ENCODE measurements at places on chromosomes 1 and 21. TPM values are rescaled to one million over a fixed set of nuclear protein-coding genes. Genes with fewer than 3 reads are reported as not detected.

Gene S100A9
- 0.95 TPM for total RNA-seq

DNA sequence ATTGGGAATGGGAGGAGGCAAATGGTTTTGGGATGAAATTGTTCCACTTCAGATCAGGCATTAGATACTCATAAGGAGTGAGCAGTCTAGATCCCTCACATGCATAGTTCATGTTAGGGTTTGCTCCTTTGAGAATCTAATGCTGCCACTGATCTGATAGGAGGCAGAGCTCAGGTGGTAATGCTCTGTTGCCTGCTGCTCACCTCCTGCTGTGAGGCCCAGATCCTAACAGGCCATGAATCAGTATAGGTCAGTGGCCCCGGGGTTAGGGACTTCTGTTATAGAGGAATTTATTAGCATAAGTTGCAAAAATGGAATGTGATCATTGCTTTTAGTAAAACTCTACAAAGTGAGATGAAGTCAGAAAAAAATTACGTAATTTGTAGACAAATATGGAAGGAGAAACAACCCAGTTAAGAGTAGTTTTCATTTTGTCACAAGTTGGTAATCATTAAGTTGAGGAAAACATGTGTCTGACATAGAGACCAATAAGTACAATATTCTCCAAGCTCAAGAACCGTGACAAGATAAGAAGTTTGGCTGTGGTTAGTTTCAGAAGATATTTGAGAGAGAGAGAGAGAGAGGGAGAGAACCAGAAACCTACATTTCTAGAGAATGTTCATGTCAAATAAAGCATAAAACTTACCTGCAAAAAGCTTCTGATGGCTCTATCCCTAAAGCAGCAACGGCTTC lies 689.7 kb upstream of the PRMT6 start:
- H3K36me3 ChIP-seq: no peaks in the 10 kb centered on the region
- H3K27ac ChIP-seq: no peak overlapping the region
- no peaks in the 10 kb centered on the region for H3K4me1 ChIP-seq
- no peak for DNase-seq
- no peak overlapping the region for H3K4me3 ChIP-seq

Gene KDF1
- 26.1 TPM for total RNA-seq

- peaks cover 5% of the 10 kb centered on the region for H3K36me3 ChIP-seq
- no peaks in the 10 kb centered on the region for H3K27me3 ChIP-seq
- DNase-seq: no peak
- peak overlapping the region; percentile 4 for H3K27ac ChIP-seq
Observed at GRCh38 chr1:12649971-12650421, 6.1 kb downstream of the AADACL4 start.

DNA sequence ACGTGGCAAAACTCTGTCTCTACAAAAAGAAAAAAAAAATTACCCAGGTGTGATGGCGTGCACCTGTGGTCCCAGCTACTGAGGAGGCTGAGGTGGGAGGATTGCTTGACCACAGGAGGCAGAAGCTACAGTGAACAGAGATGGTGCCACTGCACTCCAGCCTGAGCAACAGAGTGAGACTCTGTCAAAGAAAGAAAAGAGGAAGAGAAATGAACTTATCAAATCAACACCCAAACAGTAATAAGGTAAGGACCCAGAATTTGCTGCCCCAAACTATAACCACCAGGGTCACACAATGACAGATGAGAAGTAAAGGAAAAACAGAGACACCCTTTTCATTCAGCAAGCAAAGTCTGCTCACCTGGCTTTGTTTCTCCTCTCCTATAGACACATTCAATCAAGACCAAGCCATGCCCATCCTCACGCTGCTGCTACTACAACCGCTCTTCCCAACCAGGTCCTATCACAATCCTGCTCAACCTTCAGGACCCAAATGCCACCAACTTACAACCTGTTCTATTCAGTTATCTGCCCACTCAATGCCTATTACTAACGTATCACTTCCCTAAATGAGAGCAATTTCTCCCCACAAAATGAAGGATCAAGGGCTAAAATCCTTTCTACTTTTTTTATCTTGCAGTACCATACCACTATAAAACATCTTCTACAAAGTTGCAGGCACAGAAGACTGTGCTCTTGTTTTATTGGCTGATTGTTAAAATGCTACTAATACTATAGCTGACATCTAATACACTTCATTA lies 183.5 kb downstream of the RERE start:
- H3K27me3 ChIP-seq: no peaks in the 10 kb centered on the region
- H3K36me3 ChIP-seq: peaks cover 9% of the 10 kb centered on the region
- peaks cover 43% of the 10 kb centered on the region for H3K4me1 ChIP-seq

Gene CD160
- total RNA-seq: not detected

Gene TLR5
- 3.9 TPM for total RNA-seq

DNA sequence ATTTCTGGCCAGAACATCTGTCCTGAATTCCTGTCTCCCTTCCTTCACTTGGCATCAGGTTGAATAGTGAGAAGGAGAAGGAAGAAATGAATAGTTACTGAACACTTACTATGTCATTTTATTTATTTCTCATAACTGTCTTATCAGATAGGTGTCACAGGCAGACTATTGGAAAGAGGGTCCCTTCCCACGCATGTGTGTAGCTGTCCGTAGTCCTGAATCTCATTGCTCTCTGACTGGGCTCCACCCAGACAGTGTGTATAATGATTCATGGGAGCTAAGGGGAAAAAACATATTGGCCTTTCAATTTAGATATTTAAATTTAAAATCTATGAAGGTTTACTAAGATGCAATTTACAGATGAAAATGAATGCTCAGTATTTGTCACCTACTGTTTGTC lies 86.1 kb downstream of the OMA1 start:
- DNase-seq: no peak
- H3K4me3 ChIP-seq: no peak overlapping the region
- no peaks in the 10 kb centered on the region for H3K4me1 ChIP-seq

DNA sequence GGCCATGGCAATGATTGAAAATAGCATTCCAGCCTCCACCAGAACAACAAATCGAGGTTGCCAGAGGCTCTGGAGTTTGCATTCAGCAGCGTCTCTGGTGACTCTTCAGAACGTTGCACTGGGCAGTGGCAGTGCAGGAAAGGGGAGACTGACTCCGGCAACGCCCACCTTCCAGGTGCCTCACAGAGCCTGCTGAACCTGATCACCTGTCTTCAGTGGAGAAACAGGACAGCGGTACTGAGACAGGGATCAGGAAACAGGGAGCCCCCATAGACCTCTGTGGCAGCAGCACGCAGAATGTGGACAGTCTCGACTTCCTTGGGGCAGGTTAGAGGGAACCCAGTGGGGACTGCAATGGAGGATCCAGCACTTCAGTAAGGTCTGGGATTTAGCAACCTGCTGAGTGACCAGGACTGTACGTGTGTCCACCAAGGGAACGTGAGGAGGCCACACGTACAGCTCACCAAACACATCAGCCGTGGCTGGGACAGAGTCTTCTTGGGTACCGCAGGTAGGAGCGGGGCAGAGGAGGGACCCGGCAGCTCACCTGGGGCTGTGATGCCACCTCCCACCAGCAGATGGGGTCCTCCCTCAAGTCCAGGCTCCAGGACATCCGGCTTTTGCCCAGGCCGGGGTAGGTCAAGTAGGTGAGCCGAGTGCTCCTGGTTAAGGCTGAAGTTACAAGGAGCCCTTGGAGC lies 128.6 kb downstream of the PRDM2 start:
- H3K4me1 ChIP-seq: peaks cover 3% of the 10 kb centered on the region
- H3K36me3 ChIP-seq: peaks cover 5% of the 10 kb centered on the region
- H3K27me3 ChIP-seq: peaks cover 12% of the 10 kb centered on the region

GRCh38 chr1:180579961-180580611 lies 21.3 kb downstream of the OVAAL start:
- no peaks in the 10 kb centered on the region for H3K36me3 ChIP-seq
- no peaks in the 10 kb centered on the region for H3K27me3 ChIP-seq
- no peak for DNase-seq
- no peak overlapping the region for H3K4me3 ChIP-seq

DNA sequence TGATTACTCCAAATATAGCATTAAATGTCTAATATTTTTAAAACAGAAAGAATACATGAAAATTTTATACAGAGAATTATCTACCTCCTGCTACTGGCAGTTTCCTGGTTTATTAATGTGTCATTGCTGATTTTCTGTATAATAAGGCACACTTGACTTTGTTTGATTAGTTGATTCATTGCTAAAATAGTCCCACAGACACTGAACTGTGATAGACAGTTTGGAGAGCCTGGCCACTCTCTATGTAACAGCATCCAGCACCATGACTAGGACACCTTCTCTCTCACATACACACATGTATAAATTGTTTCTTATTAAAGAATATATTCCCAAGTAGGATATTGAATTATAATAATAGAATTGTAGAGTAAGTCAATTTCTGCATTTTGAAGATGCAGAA lies 368.5 kb upstream of the SNX7 start:
- no peaks in the 10 kb centered on the region for H3K27me3 ChIP-seq
- no peak for DNase-seq
- no peaks in the 10 kb centered on the region for H3K36me3 ChIP-seq
- no peak overlapping the region for H3K27ac ChIP-seq
- H3K4me3 ChIP-seq: no peak overlapping the region

DNA sequence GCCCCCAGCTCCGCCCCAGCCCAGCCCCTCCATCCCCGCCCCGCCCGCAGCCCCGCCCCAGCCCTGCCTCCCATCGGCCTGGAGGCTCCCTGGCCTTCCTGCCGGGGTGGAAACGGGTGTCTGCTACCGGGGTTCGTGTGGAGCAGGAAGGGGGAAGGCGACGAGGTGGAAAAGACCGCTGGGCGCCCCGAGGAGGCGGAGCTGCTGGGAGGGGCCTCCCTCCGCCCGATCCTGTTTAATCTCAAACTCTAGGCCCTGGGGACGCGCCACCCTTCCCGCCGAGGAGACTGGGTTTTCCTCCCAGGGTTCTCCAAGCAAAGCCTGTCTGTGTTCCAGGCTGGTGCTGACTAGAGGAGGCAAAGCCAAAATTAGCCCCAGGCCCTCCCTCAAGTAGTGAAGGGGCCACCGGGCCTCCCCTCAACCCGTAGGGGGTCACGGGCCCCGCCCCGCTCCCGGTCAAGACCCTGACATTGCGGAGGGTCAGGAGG lies 16.2 kb upstream of the TTLL10 start:
- DNase-seq: no peak
- H3K27ac ChIP-seq: peak overlapping the region; percentile 76
- peak overlapping the region; percentile 56 for H3K4me3 ChIP-seq
- H3K4me1 ChIP-seq: peaks cover 1% of the 10 kb centered on the region
- peaks cover 6% of the 10 kb centered on the region for H3K36me3 ChIP-seq
- peaks cover 6% of the 10 kb centered on the region for H3K27me3 ChIP-seq

Gene RORC
- 0.09 TPM for total RNA-seq

DNA sequence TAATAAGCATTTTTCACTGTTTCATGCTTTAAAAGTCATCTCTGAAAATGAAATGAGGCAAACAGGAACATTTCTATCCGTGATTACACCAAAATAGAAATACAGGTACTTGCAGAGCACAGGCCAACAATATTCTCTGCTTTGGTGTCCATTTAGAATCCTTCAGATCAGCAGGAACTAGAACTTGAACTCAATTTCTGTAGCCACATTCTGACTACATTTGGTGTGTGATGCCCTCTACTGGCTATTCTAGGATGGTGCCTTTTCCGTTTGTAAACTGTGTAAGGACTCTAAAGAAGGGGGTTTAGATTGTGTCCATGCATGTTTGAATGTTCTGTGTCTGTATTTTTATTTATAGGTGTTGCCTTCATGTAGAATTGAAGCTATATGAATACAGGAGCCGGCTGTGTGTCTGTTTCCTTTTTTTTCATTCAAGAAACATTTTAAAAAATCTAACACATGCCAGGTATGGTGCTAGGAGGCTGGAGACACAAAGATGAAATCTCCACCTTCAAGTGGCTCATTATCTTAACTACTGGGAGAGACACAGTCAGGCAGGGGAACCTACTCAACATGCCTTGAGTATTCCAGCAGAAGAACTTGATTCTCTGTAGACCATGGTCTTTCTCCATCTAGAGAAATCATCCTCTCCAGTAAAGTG lies 7.6 kb upstream of the ZNF326 start:
- H3K27ac ChIP-seq: no peak overlapping the region
- H3K36me3 ChIP-seq: no peaks in the 10 kb centered on the region
- no peak overlapping the region for H3K4me3 ChIP-seq
- peaks cover 7% of the 10 kb centered on the region for H3K4me1 ChIP-seq

Gene CLDN8
- total RNA-seq: not detected

- no peak overlapping the region for H3K4me3 ChIP-seq
- no peaks in the 10 kb centered on the region for H3K27me3 ChIP-seq
- no peak for DNase-seq
Observed at GRCh38 chr21:17191346-17191993, 321.4 kb upstream of the CXADR start.

- no peaks in the 10 kb centered on the region for H3K4me1 ChIP-seq
- H3K27ac ChIP-seq: no peak overlapping the region
- H3K27me3 ChIP-seq: no peaks in the 10 kb centered on the region
Observed at GRCh38 chr1:200694738-200695137, 25.0 kb upstream of the DDX59 start.

GRCh38 chr21:42154237-42155044 lies 64.5 kb upstream of the ABCG1 start:
- DNase-seq: no peak
- H3K27ac ChIP-seq: no peak overlapping the region
- peaks cover 21% of the 10 kb centered on the region for H3K27me3 ChIP-seq
- peaks cover 17% of the 10 kb centered on the region for H3K4me1 ChIP-seq
- no peaks in the 10 kb centered on the region for H3K36me3 ChIP-seq

DNA sequence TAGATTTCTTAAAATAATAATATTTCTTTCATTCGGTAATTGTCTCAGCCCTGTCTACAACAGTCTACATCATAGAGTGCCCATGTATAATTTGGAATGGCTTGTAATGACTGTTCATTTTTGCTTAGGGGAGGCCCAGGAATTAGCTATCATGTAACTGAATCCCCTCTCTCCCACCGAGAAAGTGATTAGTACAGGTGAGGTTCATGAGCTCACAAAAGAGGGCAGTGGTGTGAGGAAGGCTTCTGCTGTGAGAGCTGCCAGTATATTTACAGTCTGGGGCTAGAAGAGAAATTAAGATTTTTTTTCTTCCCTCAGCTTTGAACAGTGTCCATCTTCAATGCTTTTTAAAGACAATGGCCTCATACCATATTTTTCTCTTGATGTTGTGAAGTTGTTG lies 340.7 kb downstream of the ADGRL2 start:
- peaks cover 9% of the 10 kb centered on the region for H3K4me1 ChIP-seq
- peaks cover 12% of the 10 kb centered on the region for H3K27me3 ChIP-seq
- no peaks in the 10 kb centered on the region for H3K36me3 ChIP-seq
- H3K4me3 ChIP-seq: no peak overlapping the region
- no peak for DNase-seq

DNA sequence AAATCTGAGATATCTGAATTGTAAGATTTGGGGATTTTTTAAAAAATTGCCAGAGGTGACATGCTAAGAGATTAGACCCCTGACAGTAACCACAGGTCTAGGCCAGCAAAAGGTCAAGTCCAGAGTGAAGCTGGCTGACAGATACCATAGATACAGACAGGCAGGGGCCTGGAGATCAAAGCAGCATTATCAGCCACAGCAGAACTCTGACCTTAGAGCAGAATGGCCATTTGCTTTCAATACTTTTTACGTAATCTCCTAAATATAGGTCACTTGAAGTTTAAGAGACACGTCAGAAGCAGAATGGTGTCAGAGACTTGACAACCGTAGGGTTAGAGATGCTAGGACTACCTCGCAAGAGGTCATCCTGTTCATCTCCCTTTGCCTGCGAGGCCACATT lies 40.8 kb upstream of the RXRG start:
- no peak for DNase-seq
- H3K27ac ChIP-seq: no peak overlapping the region
- H3K4me1 ChIP-seq: no peaks in the 10 kb centered on the region
- peaks cover 21% of the 10 kb centered on the region for H3K27me3 ChIP-seq
- H3K36me3 ChIP-seq: no peaks in the 10 kb centered on the region
- H3K4me3 ChIP-seq: no peak overlapping the region

Gene OR6N1
- total RNA-seq: not detected

Gene TMEM50B
- 39.9 TPM for total RNA-seq

GRCh38 chr1:63624911-63625310 lies 31.7 kb downstream of the PGM1 start:
- no peaks in the 10 kb centered on the region for H3K27me3 ChIP-seq
- no peak overlapping the region for H3K4me3 ChIP-seq
- no peak for DNase-seq
- peaks cover 28% of the 10 kb centered on the region for H3K4me1 ChIP-seq
- H3K27ac ChIP-seq: no peak overlapping the region

Measured in progenitor cell of endocrine pancreas (in vitro differentiated cells).